Sciatic nerve (tissue), 2 donors: ENCODE measurements at places on chromosomes 3 and 15. TPM values are rescaled to one million over a fixed set of nuclear protein-coding genes. Genes with fewer than 3 reads are reported as not detected.

DTX3L gene
- total RNA-seq, result 31.5 TPM

SAXO2 gene
- total RNA-seq, result 2.0 TPM

ANKUB1 gene
- total RNA-seq, result 2.8 TPM

SNAPC5 gene
- total RNA-seq, result 20.2 TPM

COL6A6 gene
- total RNA-seq, result 0.31 TPM

RASGRP1 gene
- 1.2 TPM for total RNA-seq

ANKRD34C gene
- 0.13 TPM for total RNA-seq

ST3GAL6 gene
- total RNA-seq, result 25.1 TPM

RNU5B-1 gene
- 44.7 TPM for total RNA-seq

LRTM1 gene
- not detected for total RNA-seq

PLCH1 gene
- 4.5 TPM for total RNA-seq

ZBTB47 gene
- 48.9 TPM for total RNA-seq

CRTAP gene
- total RNA-seq, result 245 TPM

ZXDC gene
- 39.7 TPM for total RNA-seq

AGBL1 gene
- 0.49 TPM for total RNA-seq

LRRC3B gene
- 0.45 TPM for total RNA-seq

SLC22A14 gene
- total RNA-seq, result 0.13 TPM

MAP2K1 gene
- total RNA-seq, result 37.2 TPM
